ENCODE measurements at places on chromosomes 1 and 21.
A peak's percentile ranks its signal among the peaks of the same experiment; 100 is the strongest.

- no peak for DNase-seq
Measured at GRCh38 chr21:37164742-37165141, 91.7 kb downstream of the TTC3 start.

- no peak for DNase-seq
Measured at GRCh38 chr1:117336088-117336817, 31.0 kb upstream of the MAN1A2 start.

GRCh38 chr1:192573499-192573898 lies 2.1 kb upstream of the RGS1 start:
- DNase-seq = no peak

GRCh38 chr1:166629946-166630345 lies 209.3 kb upstream of the POGK start:
- DNase-seq = no peak

DNA sequence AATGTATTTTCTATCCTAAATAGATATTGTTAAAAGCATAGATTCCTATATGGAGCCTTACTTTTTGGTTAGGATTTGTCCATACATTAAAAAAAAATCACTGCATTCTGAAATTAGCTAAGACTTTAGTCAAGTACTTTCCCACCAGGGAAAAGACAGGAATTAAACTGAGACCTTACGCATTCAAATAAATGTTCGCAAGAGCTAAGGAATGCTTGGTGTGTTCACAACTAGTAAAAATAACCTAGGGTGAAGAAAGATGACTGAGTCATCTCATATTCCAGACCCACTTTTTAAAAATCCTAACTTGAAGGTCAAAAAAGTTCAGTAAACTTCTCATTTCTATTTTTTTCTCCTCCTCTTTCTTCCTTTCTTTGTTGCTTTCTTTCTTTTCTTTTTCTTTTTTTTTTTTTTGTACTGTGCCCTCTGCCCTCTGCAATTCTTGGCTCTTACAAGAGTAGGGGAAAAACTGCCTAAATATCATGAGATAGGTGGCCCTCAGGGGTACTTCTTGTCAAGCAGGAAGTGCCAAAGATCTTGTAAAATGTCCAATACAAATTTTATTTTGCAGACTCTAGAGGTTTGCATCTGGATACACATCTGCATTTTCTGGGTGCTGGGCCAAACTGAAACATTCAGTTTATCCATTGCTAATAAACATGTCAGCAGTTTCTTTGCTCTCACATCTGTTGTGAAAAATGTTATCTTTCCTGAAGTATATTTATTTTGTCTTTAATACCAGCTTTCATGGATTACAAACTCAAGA lies 121.4 kb upstream of the GORAB start:
- DNase-seq = no peak

- DNase-seq = peak; percentile 79
Measured at GRCh38 chr1:154937085-154937987, 817 bp upstream of the PMVK start.

- no peak for DNase-seq
Measured at GRCh38 chr21:39673163-39673562, 60.4 kb downstream of the B3GALT5 start.

DNA sequence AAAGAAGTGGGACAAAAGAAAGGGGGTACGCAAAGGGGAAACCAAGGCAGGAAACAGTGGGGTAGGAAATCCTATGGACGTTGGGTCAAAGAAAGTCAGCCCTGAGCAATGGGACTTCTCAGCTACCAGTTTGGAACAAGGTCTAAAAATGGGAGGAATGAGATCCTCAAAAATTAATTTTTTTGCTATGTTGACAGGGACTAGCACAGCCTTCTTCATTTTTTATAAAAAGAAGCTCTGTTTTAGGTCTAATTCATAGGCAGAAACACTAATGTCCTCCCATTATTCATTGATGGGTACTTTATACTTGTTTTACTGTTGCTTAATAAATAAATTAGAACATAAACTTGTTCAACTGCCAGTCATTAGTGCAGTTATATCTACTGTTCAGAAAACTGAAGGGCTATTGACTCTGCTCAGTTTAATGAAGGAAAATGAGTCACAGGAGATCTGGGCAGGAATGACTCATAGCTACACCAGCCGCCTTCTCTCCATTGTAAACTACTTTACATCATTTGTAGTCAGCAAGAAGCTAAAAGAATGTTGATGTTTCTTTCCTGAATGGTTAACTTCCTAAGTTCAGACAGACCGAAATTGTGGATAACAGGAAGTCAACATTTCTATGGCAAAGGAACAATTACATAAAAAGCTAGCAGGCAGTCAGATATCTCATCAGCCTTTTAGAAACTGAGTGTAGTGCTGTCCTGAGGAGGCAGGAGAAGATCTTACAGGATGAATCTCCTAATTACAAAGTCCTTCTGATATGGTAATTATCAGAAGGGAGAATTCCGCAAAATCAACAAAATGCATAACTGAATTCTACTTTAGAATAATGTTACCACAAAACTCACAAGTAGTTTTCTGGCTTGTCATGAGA lies 356.4 kb upstream of the PKN2 start:
- DNase-seq = no peak

GRCh38 chr1:185696422-185697150 lies 37.6 kb upstream of the HMCN1 start:
- DNase-seq = no peak

- DNase-seq = no peak
Measured at GRCh38 chr1:20439282-20439681, 46.7 kb downstream of the CAMK2N1 start.

- no peak for DNase-seq
Measured at GRCh38 chr1:21268281-21269239, 21.7 kb downstream of the ECE1 start.

- peak; percentile 41 for DNase-seq
Measured at GRCh38 chr1:45687754-45688740, at the start of gene TMEM69. TSS of gene TMEM69 (plus strand) at chr1:45688181. CDS start at chr1:45691069, 2,888 bp downstream.

- DNase-seq = no peak
Measured at GRCh38 chr1:159071970-159072582, 4.5 kb downstream of the AIM2 start.

GRCh38 chr1:241612533-241613477 lies 27.4 kb downstream of the CHML start:
- no peak for DNase-seq

DNA sequence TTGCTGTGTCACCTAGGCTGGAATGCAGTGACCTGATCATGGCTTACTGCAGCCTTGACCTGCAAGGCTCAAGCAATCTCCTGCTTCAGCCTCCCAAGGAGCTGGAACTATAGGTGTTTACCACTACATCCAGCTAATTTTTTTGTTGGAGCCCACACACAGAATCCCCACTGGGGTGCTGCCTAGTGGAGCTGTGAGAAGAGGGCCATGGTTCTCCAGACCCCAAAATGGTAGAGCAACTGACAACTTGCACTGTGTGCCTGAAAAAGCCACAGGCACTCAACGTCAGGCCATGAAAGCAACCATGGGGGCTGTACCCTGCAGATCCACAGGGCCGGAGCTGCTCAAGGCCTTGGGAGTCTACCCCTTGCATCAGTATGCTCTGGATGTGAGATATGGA lies 39.1 kb upstream of the PTPRC start:
- no peak for DNase-seq

GRCh38 chr1:78033797-78034172 lies 12.0 kb upstream of the GIPC2 start:
- DNase-seq = no peak

GRCh38 chr1:57424231-57425027 lies 569 bp upstream of the DAB1 start:
- no peak for DNase-seq

- no peak for DNase-seq
Measured at GRCh38 chr1:156705321-156705917, at the start of gene CRABP2. TSS of gene CRABP2 (minus strand) at chr1:156705583. CDS start at chr1:156705446, 137 bp downstream.

DNA sequence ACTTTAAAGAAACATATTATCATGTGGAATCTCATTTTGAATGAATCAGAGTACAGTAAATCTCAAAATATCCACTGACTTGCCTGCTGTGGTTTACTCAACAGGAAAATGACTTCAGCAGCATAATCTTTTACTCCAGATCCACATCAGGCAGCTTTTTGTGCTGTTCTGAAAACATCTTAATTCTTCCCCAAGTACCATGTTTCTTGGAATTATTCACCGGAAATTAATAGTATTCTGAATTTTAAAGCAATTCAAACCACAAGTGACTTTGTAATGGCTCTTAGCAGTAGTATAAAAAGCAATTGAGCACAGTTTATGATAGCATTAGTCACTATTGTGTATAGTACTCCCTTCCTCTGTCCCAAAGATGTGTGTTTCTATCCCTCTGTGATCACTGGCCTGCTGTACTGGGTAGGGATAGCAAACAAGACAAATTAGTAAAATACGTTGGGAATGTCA lies 64.2 kb upstream of the ERRFI1 start:
- DNase-seq = no peak

- no peak for DNase-seq
Measured at GRCh38 chr1:5109633-5110032, 455.2 kb downstream of the AJAP1 start.

DNA sequence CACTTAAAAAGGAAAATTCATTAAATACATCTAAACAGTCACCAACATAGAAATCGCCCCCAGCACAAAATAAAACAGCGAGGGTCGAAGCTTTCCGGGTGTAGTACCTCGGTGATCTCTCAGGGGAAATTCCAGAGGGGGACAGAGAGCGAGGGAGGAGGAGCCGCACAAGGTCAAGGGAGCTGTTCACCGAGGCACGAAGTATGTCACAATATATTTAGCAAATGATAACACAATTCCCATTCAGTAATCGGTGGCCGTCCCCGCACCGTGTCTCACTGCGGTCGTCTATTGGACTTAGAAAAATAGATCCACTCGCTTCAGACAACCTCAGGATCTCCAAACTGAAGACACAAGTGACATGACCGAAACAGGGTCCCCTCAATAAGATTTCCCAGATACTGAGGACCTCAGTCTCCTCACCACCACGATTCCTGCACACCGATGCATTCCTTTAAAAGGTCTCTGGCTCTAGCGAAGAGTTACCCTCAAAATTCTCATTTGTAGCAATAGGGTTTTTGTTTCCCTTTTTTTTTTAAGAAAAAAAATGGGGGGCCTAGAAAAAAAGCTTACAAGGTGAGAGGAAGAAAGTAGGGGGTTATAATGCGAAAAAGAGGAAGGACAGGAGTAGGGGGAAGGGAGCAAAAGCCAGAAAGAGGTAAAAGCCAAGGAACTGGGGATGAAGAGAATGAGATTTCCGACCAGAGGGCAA lies 1.1 kb downstream of the LPGAT1 start:
- DNase-seq = no peak

DNA sequence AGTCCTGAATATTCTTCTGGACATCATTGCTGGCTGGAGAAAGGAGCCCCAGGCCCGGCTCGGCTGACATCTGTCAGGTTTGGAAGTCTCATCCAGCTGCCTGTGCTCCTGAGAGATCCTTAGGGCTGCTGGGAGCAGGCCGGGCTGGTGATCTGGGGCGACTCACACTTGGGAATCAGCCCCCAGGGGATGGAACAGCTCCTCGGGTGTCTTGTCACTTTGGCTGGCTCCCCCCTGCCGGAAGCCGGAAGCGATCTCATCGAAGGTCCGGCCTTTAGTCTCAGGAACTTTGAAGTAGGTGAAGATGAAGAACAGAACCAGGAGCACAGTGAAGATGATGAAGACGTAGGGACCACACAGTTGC lies 31.8 kb downstream of the SLC2A1 start:
- DNase-seq = no peak

DNA sequence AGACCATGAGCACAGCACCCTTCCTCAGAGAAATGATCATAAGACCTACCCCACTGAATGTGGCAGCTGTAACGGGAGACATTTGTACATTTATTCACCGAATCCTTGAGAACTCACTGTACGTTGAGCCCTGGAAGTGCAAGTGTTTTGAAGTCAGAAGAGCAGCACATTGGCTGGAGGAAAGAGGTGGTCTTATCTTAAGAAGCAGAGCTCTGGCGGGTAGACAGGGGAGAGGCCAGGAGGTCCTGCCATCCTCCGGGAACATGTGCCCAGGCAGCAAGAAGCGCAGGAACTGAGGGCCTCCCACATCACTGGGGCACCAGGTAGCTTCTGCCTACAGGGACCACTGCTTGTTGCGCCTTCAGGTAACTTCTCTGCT lies 169.2 kb upstream of the IRF2BP2 start:
- no peak for DNase-seq

- DNase-seq = no peak
Measured at GRCh38 chr1:109641861-109642260, 14.0 kb upstream of the GSTM4 start.

GRCh38 chr1:169363046-169363730 lies 4.4 kb downstream of the NME7 start:
- DNase-seq = no peak

- DNase-seq = no peak
Measured at GRCh38 chr1:26838474-26839338, 12.2 kb downstream of the ZDHHC18 start.

DNA sequence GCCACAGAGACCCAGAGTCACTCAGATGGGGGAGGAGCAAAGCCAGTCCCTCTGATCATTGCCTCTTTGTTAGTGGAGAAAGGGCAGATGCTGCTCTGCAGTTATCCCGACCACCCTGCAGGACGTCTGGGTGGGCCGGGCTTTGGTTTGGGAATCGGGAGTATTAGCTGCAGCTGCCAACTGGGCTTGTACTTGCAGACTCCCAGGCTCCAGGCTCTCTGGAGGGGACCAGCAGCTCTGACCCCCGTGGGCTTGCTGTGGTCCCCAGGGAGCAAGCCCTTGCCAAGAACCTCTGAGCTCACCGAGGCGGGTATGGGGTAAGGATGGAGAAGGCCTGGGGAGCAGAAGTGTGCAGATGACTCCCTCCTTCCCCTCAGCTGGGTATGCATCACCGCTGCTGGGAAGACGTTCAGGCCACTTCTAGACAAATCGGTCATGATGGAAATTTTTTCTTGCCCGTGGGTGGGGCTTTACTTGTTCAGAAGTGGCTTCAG lies 21.6 kb downstream of the MAPKAPK2 start:
- DNase-seq = no peak

DNA sequence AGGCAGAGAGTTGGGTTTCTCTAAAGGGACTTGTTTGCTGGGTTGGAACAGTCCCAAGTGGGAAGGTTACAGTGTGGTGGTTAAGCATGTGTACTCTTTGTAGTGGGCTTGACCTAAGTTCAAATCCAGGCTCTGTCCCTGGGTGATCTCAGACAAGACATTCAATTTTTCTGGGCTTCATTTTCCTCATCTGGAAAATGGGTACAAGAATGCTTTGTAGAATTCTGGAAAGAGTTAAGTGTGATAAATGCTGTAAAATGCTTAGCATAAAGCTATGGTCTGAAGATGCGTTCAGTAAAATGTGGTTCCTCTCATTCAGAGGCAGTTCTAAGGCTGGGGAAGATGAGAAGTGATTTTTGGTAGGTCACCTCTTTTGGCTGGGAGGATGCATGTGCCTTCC lies 805 bp downstream of the GRHL3 start:
- no peak for DNase-seq

GRCh38 chr1:69320757-69321211 lies 246.9 kb upstream of the LRRC7 start:
- no peak for DNase-seq

GRCh38 chr1:36268981-36269380 lies 37.2 kb upstream of the SH3D21 start:
- DNase-seq = no peak

DNA sequence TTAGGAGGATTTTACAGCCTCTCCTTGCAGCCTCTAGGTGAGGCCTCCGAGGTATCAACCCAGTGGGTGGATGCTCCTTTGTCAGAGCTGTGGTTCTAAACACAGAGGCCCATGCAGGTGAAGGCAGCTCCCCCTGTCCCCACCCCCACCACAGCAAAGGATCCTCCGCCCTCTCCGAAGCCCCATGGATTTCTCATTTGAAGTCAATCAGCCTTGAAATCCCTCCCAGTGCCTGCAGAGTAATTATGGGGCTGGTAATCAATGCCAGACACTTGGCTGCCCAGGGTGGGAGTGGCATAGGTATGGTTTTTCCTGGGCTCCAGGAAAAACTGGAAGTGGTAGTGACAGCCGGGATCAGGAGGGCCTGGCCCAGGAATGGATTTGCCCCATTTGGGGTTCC lies 119.5 kb upstream of the CSF3R start:
- DNase-seq = no peak

Data from activated CD8-positive, alpha-beta memory T cell treated with anti-CD3 and anti-CD28 coated beads for 1 hour (primary cell).